ENCODE measurements at places on chromosomes 5 and 9.

- no peak for DNase-seq
Observed at GRCh38 chr5:35143841-35144240, 86.4 kb downstream of the PRLR start.

DNA sequence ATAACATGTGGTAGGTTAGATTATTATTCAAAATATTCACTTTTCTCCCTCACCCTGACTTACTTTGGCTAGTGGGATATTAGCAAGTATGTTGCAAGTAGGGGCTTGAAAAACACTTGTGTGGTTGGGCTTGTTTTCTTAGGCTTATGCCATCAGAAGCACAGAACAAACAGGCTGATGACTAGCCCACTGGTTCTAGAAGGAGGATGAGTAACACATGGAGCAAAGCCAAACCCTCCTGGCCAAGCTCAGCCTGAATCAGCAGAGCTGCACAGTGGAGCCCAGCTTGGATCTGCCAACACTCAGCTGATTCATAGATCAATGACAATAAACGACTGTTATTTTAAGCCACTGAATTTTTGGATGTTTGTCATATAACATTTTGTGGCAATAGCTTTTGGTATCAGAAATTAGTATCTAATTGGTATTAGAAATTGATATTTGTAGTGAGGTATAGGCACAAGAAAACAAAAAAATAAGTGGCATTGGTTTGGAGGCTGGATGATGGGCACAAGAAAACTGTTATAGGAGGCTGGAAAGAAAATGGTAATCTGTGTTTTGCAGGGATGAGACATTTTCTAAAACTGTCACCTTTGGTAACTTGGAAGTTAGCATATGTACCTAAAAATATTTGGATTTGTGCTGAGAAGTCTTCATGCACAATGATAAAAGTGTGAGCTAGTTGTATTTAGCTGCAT lies 46.1 kb upstream of the ZBED3 start:
- DNase-seq: no peak

DNA sequence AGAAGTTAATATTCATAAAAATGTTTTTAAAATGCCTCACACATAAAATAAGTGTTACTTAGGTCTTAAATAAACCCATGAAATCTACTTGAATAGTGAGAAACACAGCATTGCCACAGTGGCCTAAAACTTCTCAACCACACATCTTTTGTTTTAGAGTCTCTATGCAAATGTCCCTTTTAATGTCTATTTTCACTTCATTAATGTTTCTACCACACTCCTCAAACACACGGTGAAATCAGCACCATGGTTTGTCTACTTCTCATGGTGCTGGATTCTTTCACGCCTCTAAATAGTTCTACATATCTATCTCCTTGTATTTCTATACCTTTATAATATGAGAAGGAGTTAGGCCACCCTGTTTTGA lies 111.2 kb downstream of the EDIL3 start:
- no peak for DNase-seq

DNA sequence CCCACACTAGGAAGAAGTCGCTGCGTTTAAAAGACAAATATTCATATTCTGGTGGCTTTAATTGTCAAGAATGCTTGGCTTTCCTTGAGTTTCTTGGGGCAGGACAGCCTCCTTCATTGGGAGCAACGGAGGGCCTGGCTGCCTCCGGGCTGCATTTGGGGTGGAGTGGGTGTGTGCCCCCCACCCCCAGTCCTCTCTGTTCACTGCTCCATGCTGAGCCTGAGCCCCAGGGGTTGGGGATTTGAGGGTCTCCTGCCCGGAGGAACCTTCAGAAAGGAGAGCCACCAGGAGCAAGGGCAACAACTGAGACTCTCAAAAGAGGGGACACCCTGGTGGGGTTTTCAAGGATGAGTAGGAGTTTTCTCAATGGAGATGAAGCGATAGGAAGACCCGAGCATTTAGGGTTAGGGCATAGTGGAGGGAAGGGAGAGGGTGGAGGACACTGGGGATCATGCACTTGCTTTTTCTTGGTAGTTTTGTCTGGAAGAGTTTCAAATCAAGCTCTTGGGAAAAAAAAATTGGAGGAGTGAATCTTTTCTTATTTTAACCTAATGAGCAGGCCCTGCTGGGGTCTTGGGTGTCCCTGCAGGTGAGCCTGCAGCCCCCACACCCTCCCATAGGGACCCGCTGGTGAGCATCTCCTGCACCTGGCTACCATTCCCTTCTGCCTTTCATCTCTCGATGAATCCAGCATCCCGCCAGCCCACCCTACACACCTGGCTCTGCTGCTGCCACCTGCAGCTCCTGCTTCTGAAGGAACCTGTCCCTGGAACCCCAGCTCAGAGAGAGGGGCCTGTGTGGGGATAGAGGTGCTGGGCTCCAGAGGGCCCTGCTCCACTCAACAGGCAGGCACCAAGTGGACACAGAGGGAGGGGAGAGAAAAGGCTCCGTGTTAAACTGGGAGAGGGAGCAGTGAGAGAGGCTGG lies 4.1 kb downstream of the SLC6A19 start:
- no peak for DNase-seq

GRCh38 chr5:66426259-66427138 lies 169.7 kb upstream of the MAST4 start:
- DNase-seq: no peak

DNA sequence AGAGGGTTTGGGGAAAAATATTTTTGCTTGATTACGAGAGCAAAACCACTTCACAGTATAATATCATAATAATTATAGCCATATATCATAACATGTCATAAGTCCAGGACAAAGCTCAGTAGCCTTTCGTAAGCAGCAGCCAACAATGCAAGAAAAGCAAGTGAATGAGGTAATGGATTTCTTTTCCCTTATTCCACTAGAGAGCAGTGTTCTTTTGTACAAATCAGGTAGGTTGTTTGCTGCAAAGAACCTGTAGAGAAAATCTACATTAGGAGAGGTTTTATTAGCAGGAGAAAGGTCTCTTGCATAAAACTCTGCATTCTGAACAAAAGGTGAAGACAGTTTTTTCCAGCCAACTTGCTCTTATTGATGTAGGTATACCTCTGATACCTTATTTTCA lies 1033.4 kb downstream of the TLE4 start:
- DNase-seq: no peak

GRCh38 chr9:114994768-114995167 lies 64.4 kb upstream of the TNFSF8 start:
- no peak for DNase-seq

DNA sequence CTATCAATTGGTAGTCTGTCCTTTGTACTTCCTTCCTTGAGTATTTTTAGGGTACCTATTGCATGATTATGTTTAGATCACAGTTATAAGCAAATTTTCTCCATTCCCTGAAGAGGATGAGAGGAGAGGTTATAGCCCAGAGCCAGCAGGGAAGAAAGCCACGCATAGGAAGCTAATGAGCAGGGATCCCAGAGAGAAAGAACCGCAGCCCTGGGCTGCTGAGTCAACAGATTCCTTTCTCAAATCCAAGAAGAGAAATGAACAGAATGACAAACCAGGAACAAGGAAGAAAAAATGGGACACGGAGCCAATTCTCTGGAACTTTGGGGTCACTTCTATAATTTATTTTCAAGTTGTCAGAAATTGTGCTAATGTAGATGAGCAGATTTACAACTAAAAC lies 284.5 kb downstream of the RFX3 start:
- no peak for DNase-seq
